CD4-positive, alpha-beta memory T cell (primary cell): ENCODE measurements at places on chromosomes 4 and X. TPM values are rescaled to one million over a fixed set of nuclear protein-coding genes. Genes with fewer than 3 reads are reported as not detected.

DNA sequence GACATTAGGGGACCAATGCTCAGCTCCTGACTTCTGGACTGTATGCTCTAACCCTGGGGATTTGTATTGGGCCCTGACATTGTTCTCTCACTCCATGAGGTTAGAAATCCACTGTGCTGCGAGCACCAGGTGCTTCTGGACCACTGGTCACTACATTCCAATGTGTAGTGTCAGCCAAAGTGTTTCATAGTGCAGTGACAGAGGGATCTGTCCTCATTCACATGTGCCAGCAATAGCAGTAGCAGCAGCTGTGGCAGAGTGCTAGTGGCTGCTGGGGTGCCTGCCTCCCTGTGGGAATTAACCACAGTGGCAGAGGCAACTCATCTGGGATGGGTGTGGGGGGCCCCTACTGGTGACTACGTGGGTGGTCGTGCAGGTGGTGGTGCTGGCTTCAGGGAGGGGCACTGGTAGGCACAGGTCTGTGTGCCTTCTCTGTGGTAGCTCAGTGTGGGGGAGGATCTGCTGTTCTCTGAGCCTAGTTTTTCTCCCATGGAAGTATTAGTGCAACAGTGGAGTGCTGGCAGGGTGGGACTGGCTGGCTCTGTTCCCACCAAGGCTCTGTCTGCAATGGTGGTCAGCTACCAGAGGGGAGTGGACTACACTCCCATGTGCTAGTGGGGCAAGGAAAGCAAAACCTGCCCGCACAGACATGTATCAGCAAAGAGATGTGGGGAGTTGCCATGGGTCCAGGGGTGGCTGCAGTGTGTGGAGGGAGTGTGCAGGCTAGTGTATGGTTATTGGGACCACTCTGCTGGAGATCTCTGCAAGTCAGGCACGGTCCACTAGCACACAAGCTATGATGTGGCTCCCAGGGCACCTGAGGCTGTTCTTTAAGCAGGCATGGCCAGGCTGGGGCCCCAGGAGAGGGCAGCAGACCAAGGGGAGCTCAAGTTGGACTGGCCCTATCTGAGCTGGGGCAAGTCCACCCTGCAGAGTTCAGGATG is 78.5 kb downstream of the SCLT1 start:
- DNase-seq = no peak
- no peaks in the 10 kb centered on the region for H3K27me3 ChIP-seq
- H3K4me1 ChIP-seq = no peaks in the 10 kb centered on the region
- no peak overlapping the region for H3K4me3 ChIP-seq
- no peaks in the 10 kb centered on the region for H3K36me3 ChIP-seq

DNA sequence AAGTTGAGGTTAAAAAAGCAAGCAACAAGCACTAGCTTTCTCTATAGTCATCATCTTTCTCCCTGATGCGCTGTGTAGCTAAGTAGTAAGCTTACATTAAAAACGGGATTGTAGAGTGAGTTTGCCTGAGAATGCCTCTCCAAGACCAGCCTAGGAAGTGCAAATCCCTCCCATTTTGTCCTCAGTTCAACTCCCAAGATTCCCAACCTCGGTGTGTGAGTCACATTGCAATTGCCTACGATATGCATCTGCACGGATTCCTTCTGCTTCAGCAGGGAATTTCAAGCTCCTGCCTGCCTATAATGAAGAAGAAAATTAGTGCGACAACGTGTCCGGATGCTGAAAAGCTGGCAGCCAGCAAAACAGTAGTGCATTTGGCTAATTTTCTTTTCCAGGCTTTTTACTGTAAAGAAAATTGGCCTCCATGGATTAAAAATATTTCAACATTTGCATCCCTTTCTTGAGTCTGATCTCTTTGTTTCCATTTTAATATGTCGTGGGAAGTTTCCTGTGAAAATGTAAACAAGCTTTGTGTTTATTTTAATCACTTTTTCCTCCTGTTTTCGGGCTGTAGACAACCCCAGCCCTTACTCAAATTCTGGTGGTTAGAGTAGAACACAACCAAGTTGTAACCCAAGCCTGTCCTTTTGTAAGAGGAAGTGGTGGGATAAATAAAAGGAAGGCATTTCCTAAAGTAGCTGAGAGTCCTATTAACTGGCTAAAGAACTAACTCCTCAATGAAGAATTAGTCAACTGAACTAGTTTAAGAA is 58.4 kb upstream of the TET2 start:
- no peak for DNase-seq
- H3K27ac ChIP-seq = no peak overlapping the region
- no peaks in the 10 kb centered on the region for H3K36me3 ChIP-seq
- no peaks in the 10 kb centered on the region for H3K4me1 ChIP-seq
- H3K4me3 ChIP-seq = no peak overlapping the region

DCAF12L1 gene
- not detected for total RNA-seq

DNA sequence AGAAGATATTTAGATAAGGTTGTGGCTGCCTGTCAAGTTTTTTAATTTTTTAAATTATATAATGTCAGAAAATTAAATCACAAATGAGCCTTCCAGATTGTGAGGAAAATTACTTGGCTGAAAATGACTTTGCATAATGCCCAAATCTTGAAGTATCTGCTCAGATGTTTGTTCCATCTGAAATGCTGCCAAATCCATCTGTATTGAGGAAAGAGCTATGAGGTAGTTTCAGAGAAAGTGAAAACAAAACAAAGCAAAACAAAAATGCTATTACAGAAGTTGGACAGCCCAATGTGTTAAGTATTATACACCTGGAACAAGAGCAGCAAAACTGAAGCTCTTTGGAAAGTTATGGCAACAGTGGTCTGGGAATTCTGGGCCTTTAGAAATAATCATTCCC is 23.3 kb upstream of the GUCY1B1 start:
- no peak for DNase-seq
- H3K27ac ChIP-seq = no peak overlapping the region
- H3K4me1 ChIP-seq = no peaks in the 10 kb centered on the region
- no peaks in the 10 kb centered on the region for H3K27me3 ChIP-seq
- H3K4me3 ChIP-seq = no peak overlapping the region
- no peaks in the 10 kb centered on the region for H3K36me3 ChIP-seq
